Vagina (tissue), 2 donors: ENCODE measurements at places on chromosomes 4 and X.

- peaks cover 42% of the 10 kb centered on the region for H3K36me3 ChIP-seq
- H3K4me1 ChIP-seq: no peaks in the 10 kb centered on the region
- no peak overlapping the region for H3K4me3 ChIP-seq
Observed at GRCh38 chr4:3190549-3190948, 58.4 kb upstream of the MSANTD1 start.

- H3K4me1 ChIP-seq: no peaks in the 10 kb centered on the region
- no peak for DNase-seq
- H3K4me3 ChIP-seq: no peak overlapping the region
- no peaks in the 10 kb centered on the region for H3K36me3 ChIP-seq
Observed at GRCh38 chr4:29336861-29337260, 1383.3 kb upstream of the PCDH7 start.

DNA sequence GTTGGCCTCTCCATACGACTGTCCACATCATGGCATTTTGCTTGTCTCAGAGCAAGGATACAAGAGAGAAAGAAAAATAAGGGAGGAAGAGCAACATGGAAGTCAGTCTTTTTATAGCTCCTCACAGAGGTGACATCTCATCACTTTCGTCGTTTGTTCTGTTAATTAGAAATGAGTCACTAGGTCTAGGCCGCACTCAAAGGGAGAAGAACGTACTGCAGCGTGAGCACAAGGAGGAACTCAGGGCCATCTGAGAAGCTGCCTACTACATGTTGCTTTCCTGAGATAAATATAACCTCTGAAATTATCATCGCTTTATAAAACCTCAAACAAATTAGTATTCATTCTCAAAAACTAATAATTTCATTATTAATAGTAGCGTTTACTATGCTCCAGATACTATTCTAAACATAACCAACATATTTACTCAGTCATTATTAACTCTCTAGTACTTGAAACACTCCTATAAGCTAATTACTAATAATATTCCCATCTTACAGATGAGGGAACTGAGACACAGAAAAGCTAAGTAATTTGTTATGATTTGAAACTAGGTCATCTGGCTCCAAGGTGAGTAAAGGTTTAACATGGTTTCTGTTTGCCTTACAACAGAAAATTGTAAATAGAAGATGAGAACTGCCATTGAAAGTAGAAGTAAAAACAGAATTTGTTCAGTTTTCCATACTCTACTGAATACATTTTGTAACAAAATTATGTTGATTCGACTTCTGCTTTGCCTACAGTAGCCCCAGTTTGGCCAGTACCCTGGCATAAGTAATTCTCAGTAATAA is 213.2 kb upstream of the UGT8 start:
- no peaks in the 10 kb centered on the region for H3K36me3 ChIP-seq
- no peaks in the 10 kb centered on the region for H3K27me3 ChIP-seq
- no peaks in the 10 kb centered on the region for H3K4me1 ChIP-seq
- DNase-seq: no peak

DNA sequence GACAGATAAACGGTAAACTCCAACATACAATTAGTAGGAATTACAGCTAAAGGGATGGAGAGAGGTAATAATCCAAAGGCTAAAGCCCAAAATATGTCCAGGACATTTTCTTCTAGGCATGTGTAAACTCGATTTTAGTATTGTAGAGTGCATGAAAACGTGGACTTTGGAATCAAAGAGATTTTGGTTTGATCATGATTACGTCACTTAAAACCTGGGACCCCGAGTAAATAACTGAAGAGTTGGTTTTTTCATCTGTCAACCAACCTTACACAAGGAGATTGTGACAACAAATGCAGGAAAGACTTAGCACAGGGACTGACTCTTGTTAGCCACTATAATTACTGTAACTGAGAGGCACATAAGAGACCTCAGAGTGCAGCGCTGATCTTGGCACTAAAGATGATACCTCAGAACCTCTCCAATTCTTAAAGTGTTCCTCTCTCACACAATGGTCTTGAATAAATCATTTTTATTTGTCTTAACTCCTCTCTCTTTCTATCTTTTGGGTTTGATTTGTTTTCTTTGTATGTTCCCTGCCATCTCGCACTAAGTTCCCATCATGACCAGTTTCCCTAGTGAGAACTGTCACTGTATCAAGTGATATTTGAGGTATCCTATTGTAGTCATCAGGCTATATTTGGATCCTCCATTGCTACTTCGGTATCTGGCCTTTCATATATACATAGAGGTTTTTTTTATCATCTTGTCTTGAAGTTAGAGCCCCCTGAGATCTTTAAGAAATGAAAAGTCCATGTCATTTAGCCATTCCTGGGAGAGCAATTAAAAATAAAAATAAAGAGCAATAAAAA is 32.2 kb upstream of the MSL3 start:
- H3K27ac ChIP-seq: no peak overlapping the region
- H3K4me3 ChIP-seq: no peak overlapping the region
- no peaks in the 10 kb centered on the region for H3K27me3 ChIP-seq

GRCh38 chrX:67543818-67544217 is at the start of gene AR:
Gene AR, plus strand, starts transcription at chrX:67544021. Its CDS starts 1,126 bp downstream, at chrX:67545147.
- DNase-seq: no peak
- peak within 1 kb of the TSS; percentile 55 for H3K4me3 ChIP-seq
- no peaks in the 10 kb centered on the region for H3K4me1 ChIP-seq
- H3K36me3 ChIP-seq: no peaks in the 10 kb centered on the region

- H3K27me3 ChIP-seq: no peaks in the 10 kb centered on the region
- H3K4me1 ChIP-seq: no peaks in the 10 kb centered on the region
- H3K27ac ChIP-seq: peak overlapping the region; percentile 88
- no peak overlapping the region for H3K4me3 ChIP-seq
Observed at GRCh38 chrX:47539860-47540259, 21.1 kb upstream of the ARAF start.

DNA sequence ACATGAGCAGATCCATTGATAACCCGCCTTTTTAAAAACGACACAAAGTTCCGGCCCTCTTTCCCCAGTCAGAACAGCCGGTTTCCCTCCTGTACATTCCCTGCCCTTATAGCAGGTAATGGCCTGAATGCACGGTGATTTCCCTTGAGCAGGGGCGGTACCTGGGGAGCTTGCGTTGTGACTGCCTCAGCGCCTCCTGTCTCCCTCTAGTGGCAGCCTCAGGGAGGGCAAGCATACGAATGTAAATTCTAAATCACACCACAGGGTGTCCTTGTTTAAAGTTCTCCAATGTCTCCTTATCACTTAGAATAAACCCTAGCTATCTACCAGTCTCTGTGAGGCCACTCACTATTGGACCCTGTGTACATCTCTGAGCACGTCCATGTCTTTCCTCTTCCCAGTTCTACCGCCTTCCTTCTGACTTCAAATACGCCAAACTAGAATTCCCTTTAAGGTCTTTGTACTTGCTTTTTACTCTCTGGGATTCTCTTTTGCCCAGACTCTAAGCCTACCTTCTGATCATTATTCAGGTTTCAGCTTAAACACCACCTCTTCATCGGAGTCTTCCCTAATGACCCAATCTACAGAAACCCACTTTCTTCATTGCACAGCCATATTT is 18.4 kb upstream of the LDB2 start:
- H3K4me1 ChIP-seq: no peaks in the 10 kb centered on the region
- no peak overlapping the region for H3K27ac ChIP-seq
- H3K27me3 ChIP-seq: no peaks in the 10 kb centered on the region
- no peak for DNase-seq
- no peaks in the 10 kb centered on the region for H3K36me3 ChIP-seq
- H3K4me3 ChIP-seq: no peak overlapping the region

GRCh38 chrX:112645774-112646173 is 34.0 kb downstream of the LHFPL1 start:
- no peak for DNase-seq
- no peak overlapping the region for H3K27ac ChIP-seq
- H3K4me1 ChIP-seq: no peaks in the 10 kb centered on the region
- no peaks in the 10 kb centered on the region for H3K36me3 ChIP-seq

DNA sequence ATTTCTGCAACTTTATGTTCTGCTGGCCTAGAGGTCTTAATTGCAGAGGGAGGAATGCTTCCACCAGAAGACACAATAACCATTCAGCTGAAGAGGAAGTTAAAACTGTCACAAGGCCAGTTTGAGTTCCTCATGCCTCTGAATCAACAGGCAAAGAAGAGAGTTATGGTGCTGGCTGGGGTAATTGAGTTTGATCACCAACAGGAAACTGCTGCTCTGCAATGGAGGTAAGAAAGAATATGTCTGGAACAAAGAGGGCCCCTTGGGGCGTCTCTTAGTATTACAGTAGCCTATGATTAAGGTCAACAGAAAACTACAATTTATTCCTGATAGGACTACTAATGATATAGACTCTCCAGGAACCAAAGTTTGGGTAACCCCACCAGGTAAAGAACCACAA is 744.0 kb downstream of the FSTL5 start:
- H3K27me3 ChIP-seq: no peaks in the 10 kb centered on the region
- DNase-seq: no peak
- no peak overlapping the region for H3K27ac ChIP-seq
- H3K4me3 ChIP-seq: no peak overlapping the region

DNA sequence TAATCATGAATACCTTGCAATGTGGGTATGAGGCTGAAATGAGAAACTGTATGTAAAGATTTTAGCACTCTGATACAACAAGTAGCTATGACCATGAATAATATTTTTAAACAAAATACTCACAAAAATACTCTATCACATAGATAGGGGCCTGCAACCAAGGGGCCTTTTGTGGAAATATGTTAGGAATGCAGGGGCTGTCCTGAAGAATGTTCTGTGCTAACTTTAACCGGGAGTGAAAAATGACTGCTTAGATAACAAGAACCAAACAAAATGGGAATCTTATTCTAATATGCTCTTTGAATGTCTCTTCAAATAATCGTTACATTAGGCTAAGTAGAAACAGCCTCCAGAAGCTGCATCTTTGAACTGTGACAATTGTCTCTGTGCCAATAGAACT is 37.9 kb upstream of the GYPA start:
- H3K27me3 ChIP-seq: no peaks in the 10 kb centered on the region
- H3K4me3 ChIP-seq: no peak overlapping the region
- DNase-seq: no peak
- H3K4me1 ChIP-seq: no peaks in the 10 kb centered on the region
- no peak overlapping the region for H3K27ac ChIP-seq
- no peaks in the 10 kb centered on the region for H3K36me3 ChIP-seq

DNA sequence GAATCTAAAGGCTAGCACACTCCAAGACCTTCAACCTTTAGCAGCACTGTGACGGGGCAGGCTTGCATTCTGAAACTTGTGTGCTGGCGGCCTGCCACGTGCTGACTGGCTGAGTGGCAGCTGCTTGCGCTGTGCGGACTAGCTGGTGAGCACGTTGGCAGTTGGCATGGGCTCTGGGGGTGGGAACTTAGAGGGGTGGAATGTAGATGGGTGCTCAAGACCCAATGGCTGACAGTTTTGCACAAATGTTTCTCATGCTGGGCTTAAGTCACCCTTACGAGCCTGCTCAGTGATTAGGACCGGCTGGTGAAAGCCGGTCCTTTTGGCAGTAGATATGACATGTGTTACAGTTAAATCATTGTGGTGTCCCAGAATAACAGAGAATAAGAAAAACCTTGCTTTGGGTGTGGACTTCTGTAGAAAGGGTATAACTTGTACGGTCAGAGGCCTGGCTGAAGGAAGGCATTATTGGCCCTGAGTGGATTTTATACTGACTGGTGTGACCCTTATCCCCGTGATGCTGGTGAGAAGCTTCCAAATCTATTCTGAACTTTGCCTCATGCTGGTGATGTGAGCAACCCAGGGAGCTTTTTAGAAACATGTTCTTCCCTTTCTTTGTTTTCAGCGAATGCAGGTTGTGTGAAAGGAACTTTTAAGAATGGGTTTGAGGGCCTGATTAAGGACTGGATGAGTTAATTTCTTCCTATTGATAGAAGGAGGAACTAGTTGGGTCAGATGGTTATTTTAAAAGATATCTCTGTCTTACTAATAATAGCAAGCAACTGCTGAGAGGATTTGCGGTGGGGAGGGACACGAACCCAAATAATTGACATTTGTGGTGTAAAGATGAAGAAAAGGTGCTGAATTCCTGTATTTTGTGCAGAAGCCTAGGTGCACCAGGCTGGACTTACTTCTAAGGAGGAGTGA is 107.4 kb upstream of the SLC4A4 start:
- H3K27me3 ChIP-seq: no peaks in the 10 kb centered on the region
- no peaks in the 10 kb centered on the region for H3K36me3 ChIP-seq
- H3K27ac ChIP-seq: no peak overlapping the region

DNA sequence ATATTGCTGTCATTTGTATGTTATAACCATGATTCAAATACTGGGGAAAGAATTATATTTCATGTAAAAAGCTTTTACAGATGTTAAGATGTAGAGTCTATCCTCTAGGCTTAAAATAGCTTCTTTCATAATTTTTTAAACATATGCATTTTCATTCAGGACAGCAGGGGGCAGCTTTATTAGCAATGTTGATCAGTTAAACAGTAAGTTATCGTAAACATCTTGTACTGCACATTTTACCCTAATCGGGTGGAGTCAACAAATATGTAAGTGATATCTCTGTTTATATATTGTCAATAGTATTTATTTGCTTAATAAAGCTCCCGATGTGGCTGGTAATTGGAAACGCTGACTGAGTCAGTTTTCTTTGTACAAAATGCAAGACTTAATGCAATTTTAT is 142.5 kb upstream of the MED14 start:
- no peaks in the 10 kb centered on the region for H3K4me1 ChIP-seq
- H3K27ac ChIP-seq: no peak overlapping the region
- H3K4me3 ChIP-seq: no peak overlapping the region
- DNase-seq: no peak

- H3K4me3 ChIP-seq: no peak overlapping the region
- no peaks in the 10 kb centered on the region for H3K36me3 ChIP-seq
- no peaks in the 10 kb centered on the region for H3K4me1 ChIP-seq
- no peaks in the 10 kb centered on the region for H3K27me3 ChIP-seq
- no peak overlapping the region for H3K27ac ChIP-seq
Observed at GRCh38 chrX:148084611-148085010, 103.5 kb downstream of the FMR1NB start.

DNA sequence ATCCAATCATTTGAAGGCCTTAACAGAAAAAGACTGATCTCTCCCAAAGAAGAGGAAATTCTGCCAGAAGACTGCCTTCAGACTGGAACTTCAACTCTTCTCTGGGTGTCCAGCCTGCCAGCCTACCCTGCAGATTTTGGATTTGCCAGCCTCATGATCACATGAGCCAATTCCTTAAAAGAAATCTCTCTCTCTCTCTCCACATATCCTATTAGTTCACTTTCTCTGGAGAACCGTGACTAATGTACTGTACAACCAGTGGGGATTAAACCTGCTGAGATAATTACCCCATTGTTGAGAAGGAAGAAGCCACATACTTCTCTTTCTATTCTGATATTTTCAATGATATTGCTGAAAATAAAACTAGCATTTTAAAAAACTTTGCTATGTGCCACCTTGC is 711.3 kb upstream of the AMOT start:
- H3K27me3 ChIP-seq: no peaks in the 10 kb centered on the region
- no peak overlapping the region for H3K27ac ChIP-seq
- H3K36me3 ChIP-seq: no peaks in the 10 kb centered on the region
- DNase-seq: no peak
- H3K4me3 ChIP-seq: no peak overlapping the region

GRCh38 chr4:159142241-159142640 is 39.4 kb downstream of the RAPGEF2 start:
- no peaks in the 10 kb centered on the region for H3K36me3 ChIP-seq
- H3K4me1 ChIP-seq: peaks cover 39% of the 10 kb centered on the region
- no peak for DNase-seq
- no peak overlapping the region for H3K4me3 ChIP-seq
- no peak overlapping the region for H3K27ac ChIP-seq
- H3K27me3 ChIP-seq: no peaks in the 10 kb centered on the region
